ENCODE measurements at places on chromosomes 6 and 20. TPM values are rescaled to one million over a fixed set of nuclear protein-coding genes. Genes with fewer than 3 reads are reported as not detected.

- DNase-seq = no peak
These were observed 56.5 kb upstream of the RNF144B start for GRCh38 chr6:18330548-18331081.

DNA sequence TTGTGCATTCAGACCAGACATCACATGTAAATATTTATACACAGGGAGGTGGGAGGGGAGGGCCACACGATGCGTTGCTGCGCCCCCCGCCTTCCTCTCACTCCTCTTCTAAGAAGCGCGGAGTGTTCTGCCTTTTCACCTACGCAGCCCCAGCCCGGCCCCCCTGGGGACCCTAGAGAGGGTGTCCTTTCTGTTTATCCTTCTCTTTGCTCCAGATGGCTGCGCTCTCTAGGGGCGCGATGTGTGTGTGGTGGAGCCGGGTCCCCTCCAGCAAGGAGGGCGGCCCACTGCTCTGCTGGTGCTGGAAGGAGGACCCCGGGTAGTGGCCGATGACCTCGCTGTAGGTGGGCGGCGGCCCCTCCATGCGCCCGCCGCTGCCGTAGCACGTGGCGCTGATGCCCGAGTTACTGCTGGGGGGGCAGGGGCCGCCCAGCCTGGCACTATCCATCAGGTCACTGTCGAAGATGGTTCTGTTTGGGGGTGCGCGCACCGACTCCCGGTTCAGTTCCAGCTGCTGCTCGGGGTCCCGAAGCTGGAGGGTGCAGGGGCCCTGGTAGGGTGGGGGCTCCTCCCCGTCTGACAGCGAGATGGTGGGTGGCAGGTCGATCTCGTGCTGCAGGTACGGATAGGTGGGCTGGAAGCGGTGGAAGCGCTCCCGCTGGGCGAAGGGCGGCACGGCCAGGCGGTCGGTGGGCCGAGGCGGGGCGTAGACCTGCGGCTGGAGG lies 31.8 kb upstream of the ZBP1 start:
- DNase-seq = no peak

GRCh38 chr6:148166339-148166968 lies 176.2 kb upstream of the SASH1 start:
- DNase-seq = no peak

IPCEF1 gene
- total RNA-seq = 0.28 TPM

GRCh38 chr6:169222126-169222525 lies 31.5 kb downstream of the THBS2 start:
- no peak for DNase-seq

GRCh38 chr20:33348136-33348937 lies 53.0 kb downstream of the CDK5RAP1 start:
- no peak for DNase-seq

CTCFL gene
- total RNA-seq = 0.14 TPM

DNA sequence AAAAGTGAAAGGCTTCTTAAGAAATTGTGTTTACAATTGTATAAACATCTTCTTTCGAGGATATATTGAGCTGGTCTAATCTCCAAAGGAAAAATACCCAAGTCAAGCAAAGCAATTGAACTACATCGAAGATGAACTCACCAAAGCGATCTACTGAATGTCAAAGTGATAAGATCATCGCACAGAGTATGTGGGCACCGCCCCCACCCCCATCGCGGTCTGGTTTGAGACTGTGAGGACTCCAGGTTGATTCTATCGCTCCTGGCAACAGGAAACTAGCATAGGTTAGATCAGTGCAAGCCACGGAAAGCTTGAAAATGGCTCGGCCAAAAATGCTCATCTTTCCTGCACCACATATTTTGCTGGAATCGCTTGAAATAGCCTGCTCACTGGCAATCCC lies 133.2 kb upstream of the RPS6KA2 start:
- DNase-seq = no peak

GRCh38 chr6:79420054-79420453 lies 117.2 kb downstream of the LCA5 start:
- DNase-seq = no peak

CEP250 gene
- total RNA-seq = 67.7 TPM

GRCh38 chr6:33610067-33610466 lies 11.1 kb upstream of the ITPR3 start:
- no peak for DNase-seq

DNA sequence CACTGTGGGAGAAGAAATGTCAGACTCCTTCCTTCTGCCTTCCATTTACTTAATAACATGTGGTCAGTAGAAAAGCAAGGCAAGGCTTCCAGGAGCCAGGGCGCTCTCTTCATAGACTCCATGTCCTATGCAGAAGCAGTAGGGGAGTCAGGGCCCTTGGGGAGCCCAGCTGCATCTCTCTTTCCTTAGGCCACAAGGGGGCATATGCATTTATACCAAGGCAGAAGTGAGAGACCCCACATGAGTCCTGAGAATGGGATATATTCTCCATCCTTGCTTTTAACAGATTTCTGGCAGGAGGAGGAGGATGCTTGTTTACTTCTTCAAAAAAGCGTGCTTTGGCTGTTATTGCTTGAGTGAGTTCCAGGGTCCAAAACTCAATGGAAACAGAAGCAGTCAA lies 198.5 kb downstream of the HIVEP2 start:
- no peak for DNase-seq

COL9A1 gene
- 30.8 TPM for total RNA-seq

PDE7B gene
- 0.61 TPM for total RNA-seq

DNA sequence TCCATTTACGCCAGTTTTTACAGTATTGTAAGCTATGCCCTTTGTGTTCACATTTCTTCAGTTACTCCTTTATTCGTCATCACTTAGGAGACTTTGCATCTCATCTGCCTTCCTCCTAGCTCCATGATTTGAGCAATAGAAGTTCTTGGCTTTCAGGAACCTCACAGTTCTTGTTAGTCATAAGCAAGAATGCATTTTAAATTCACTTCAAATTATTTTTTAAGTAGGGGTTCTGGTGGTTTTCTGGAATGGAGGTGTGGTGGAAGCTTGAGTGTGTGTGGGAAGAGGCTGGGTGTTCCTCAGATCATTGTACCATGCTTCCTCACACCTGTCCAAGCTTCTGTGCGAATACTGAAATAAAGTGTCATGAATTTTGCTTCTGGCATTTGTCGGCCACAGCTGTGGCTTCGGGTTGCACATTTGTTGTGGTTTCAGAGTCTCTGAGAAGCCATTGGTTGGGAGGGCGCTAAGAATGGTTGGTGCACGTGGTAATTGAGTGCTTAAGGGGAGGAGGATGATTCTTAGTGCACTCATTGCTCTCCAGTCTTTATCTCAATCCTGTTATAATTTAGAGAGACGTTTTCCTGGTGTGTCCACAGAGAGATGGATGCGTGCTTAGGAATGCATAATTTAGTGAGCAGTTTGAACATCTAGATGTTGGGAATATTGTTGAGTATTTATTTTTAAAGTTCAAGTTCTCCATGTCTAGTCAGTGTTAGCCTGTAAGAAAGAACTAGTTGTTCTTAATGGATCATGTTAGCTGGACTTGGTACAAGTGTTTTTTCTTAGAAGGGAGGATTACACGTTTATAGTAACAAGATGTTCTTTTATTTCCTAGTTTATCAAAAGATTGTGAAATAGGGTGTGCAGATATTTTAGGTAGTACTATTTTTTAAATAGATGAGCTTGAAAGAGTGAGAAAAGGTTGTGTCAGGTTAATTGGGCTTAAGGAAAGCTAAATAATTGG lies 31.9 kb downstream of the FOXO3 start:
- DNase-seq = no peak

SPACA1 gene
- not detected for total RNA-seq

DNA sequence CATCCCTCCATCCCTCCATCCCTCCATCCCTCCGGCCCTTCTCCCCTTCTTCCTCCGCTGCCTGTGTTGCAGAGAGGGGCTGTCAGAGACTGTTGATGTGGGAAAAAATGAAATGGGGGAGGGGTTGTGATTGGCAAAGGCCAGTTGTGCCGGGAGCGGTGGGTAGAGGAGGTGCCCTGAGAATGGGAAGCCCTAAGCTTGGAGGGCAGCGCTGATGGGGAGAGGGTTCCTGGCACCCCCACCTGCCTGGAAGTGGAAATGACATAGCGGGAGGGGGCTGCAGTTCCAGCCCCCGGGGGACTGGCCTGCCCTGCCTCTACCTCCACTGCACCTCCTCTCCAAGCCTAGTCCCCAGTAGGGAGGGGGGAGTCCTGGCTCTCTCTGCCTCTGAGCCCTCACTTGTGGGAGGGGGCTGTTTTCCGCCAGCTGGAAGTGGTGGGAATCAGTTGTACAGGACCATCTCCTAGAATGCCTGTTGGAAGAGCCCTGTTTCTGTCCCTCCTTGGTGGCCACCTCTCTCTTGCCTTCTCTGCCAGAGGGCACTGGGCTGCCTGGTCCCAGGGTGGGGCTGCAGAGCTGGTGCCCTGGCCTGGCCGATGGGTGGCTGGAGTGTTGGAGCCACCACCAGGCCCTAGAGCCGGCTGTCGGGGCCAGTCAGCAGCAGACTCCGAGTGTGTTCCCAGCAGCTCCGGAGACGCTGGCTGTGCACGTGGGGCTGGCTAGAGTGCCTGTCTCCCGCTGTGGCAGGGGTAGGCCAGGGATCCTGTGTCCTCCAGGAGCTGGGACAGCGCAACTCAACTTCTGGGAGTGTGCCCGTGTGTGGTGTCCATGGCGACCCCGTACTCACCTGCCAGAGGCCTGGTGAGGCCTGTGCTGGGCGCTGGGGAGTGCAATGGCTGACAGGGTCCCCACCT lies 1.5 kb downstream of the DLGAP4 start:
- DNase-seq = no peak

SSTR4 gene
- total RNA-seq = not detected

CARMIL1 gene
- 5.0 TPM for total RNA-seq
